ENCODE measurements at places on chromosomes 1 and 21. TPM values are rescaled to one million over a fixed set of nuclear protein-coding genes. Genes with fewer than 3 reads are reported as not detected.

- DNase-seq, result no peak
Observed at GRCh38 chr1:202501281-202501680, 152.8 kb downstream of the PPP1R12B start.

- no peak for DNase-seq
Observed at GRCh38 chr1:187157115-187157514, 328.4 kb downstream of the PLA2G4A start.

DNA sequence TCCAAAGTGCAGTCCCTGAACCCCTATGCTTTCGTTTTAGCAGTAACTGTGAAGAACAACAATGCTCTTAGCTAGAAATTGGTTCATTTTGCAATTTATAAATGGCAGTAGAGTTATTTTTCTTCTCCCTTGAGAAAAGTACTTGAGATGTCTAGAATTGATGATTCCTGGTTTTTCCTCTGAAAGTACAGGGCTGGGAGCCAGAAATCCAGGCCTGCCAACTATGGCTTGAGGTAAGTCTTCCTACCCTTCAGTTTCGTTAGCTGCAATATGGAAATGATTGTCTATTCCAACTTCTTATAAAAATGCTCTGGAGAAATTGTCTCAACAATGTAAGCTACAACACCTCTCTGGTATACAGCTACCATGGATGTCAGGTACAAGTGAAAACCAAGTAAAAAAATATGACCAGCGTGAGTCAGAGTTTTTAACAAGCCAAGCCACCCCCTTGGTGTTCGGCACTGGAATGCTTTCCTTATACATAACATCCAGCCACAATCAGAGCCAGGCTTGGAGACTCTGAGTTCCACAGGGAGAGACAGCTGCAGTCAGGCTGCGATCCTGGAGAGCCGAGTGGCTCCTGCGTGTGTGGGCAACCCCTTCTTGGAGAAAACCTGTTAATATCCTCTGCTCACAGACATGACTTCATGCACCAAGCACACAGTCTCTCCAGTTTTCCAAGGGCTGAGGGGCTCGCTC is 22.0 kb downstream of the TSPAN2 start:
- DNase-seq, result no peak

- peak; percentile 8 for DNase-seq
Observed at GRCh38 chr21:32861866-32862265, 90.3 kb upstream of the PAXBP1 start.

Gene FCN3
- polyA plus RNA-seq, result not detected

GRCh38 chr1:183135336-183135735 is 50.7 kb upstream of the LAMC2 start:
- no peak for DNase-seq

DNA sequence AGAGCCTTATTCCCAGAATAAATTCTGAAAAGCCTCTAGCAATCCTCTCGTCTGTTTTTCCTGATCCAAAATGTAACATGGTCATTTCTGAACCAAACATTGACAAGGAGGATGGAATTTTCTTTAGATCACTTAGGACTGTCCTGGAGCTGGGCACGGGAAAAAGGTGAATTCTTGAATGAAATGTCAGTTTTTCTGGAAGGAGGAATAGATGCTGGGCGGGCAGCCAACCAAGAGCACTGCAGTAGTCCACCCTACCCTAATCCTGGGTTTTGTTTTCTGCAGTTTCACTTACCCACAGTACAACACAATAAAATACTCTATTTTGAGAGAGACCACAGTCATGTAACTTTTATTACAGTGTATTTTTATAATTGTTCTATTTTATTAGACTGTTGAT is 20.9 kb downstream of the RIT1 start:
- no peak for DNase-seq

DNA sequence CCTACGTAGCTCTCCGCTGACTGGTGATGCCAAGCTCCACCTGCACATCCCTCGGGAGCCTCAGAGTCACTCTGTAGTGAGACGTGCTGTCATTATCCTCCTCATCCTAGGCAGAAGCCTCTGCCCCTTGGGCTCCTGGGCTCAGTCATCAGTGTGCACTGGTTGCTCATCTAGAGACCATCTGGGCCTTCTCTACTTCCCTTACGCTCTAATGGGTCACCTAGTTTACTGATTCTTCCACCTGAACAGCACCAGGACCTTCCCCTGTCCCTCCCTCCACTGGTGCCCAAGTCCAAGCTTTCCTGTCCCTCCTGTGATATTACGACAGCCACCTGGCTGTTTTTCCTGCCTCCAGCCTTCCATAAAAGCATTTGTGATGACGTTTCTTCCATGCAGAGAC is 136.1 kb upstream of the ERRFI1 start:
- DNase-seq, result no peak

DNA sequence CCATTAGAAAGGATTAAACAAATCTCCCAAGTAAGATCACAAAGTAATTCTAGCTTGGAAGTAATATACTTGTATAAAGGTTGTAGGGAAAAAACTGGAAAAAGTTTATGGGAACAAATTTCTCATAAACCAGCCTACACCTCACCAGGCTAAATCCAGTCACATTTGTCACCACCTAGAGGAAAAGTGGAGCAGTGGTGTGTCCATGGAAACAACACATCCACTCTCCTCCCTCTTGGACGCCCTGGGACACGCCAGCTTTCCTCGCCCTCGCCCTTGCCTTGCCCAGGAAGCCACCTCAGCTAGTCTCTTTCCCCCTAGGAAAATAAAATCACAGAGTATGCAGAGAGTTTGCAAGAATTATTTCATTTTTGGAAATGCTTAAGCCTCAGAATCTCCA is 2.2 kb downstream of the PALMD start:
- no peak for DNase-seq

Gene C4BPA
- polyA plus RNA-seq, result not detected

DNA sequence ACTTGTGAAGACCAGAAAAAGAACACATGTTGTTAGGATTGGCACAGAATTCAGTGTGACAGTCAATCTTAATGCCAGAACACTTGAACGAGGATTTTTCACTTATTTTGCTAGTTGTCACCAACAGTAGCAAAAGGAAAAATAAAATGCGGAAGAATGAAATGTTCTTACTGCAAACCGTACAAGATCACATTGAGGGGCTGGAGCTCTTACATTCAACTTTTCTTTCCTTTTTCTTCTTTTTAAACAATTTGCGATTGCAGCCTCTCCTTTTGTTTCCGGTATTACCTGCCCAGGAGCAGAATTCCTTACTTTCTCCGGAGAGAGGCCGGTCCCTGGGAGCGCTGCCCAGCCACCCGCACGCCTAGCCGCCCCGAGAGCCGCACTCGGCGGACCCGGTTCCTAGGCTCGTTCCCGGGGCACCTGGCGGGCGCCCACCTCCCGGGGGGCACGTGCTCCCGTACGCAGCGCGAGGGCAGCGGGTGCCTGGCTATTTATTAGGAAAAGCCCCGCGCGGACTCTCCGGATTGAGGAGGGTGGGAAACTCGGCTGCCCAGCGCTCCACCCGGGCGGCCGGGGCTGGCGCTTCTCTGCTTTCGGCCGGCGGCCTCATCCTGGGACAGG is 1.2 kb upstream of the CAMTA1 start:
- no peak for DNase-seq

Gene PCSK9
- 0.17 TPM for polyA plus RNA-seq

GRCh38 chr21:34195335-34195734 is 122.0 kb downstream of the MRPS6 start:
- DNase-seq, result no peak

Gene HIVEP3
- polyA plus RNA-seq, result 4.8 TPM

- no peak for DNase-seq
Observed at GRCh38 chr1:167805041-167805556, 83.3 kb downstream of the MPZL1 start.

GRCh38 chr1:71303617-71304041 is 222.8 kb upstream of the ZRANB2 start:
- no peak for DNase-seq

Gene RAB25
- polyA plus RNA-seq, result not detected

DNA sequence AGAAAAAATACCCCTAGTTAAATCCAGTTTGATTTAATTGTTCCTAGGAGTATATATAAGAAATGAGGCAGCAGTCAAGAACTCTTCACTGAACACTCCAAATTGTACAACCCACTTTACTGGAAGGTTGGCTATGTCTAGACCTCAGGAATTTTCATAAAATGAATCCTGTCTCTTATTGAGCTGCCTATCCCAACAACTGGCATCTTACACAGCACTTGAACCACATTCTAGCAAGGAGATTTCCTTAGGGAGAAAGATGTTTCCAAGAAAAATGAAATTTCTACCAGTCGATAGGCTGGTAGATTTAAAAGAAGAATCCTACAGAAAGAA is 16.3 kb downstream of the RNF19B start:
- DNase-seq, result no peak

GRCh38 chr1:156711011-156711817 is 5.8 kb upstream of the CRABP2 start:
- DNase-seq, result no peak

DNA sequence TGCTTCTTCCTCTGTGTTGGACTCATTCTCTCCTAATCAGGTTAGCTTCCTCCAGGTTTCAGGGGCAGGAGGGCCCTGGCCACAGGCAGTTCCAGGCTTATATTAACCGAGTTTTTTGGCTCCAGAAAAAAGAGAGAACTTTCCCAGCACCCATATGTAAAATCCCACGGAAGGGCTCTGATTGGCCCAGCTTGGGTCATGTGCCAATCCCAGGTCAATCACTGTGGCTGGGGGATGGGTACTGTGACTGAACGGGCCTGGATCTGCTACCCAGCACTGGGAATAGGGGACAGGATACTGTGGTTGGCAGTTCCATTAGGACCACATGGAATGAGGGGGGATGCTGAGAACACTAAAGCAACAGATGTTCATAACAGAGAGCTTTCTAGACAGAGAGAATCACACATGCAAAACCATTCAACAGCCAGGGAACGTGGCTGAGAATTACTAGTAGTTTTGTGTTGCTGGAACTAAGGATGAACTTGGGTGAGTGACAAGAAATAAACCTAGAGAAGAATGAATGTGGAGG is 51.1 kb upstream of the NEK2 start:
- no peak for DNase-seq

Gene PTAFR
- polyA plus RNA-seq, result 0.12 TPM

DNA sequence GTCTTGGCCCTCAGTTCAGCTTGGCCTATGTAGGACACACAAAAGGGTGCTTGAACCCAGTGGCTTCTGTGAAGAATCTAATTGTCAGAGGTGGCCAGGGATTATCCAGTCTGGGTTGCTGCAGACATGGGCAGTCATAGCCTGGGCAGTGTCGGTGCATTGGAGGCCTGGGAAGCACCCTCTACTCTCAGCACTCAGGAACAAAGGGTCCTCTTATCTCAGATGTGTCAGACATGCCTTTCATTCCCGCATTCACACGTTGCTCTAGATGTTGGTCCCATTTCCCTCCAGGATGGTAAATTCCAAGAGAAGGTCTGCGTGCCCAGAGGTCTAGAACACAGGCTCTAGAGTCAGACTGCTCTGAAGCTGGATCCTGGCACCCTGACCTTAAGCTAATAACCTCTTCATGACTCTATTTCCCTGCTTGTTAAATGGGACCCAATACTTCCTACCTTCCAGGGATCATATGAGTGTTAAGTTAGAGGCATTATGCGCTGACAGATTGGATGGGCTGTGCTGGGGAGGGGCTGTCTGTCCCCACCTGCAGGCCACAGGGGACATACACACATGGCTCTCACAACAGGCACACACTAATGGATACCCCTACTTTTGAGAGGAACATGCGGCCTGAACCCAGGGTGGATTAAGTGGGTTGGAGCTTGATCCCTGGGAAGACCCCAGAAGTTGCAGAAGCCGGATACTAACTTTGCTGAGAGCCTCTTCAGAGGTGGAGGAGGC is 16.5 kb upstream of the EDN2 start:
- no peak for DNase-seq

Gene MRPS6
- polyA plus RNA-seq, result 35.8 TPM

DNA sequence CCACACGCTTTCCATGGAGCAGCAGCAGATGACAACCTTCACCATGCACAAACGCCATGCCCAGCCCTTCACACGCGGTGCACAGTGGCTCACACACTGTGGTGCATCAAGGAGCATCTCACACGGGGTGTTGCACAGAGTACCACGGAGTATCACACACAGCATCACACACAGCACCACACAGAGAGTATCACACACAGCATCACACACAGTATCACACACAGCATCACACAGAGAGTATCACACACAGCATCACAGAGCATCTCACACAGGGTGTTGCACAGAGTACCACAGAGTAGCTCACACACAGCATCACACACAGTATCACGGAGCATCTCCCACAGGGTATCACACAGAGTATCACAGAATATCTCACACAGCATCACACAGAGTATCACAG is 122.2 kb upstream of the RAB4A start:
- no peak for DNase-seq

- no peak for DNase-seq
Observed at GRCh38 chr1:101854271-101854670, 142.5 kb downstream of the OLFM3 start.

Gene TEX38
- polyA plus RNA-seq, result not detected

DNA sequence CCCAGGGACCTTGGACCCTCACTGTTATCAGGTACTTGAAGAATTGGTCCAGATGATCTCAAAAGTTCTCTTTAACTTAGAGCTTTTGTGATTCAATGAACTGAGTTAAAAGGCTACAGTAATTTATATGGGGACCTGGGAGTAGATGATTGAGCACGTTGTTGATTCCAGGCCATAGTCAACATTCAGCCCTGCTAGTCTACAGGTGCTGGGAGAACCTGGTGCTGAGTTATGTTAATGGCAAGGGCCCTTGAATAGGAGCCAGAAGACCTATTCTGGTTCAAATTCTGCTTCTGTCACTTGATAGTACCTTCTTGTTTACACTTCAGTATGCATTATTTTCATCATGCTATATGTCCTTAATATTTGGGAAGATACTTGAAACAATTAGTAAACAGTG is 11.2 kb downstream of the DYRK3 start:
- no peak for DNase-seq

- no peak for DNase-seq
Observed at GRCh38 chr21:41483415-41483814, 24.5 kb downstream of the TMPRSS2 start.

GRCh38 chr21:45544449-45545235 is 2.4 kb upstream of the SLC19A1 start:
- DNase-seq, result no peak

DNA sequence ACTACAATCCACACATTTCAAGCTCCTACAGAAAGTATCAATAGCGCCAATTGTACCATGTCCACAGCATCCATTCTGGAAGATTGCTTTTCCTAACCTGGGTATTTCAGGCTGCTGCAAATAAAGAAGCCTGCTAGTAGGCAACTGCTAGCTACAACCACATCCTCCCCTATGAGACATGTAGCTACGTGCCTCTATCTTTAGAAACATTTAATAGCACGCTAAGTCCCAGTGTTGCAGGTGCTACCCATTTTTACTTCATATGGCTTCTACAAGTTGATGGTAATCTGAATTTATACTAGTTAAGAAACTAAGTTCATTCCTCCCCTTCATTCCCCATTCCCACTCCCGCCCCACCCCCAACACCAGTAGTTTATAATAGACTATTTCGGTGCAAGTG is 7.4 kb upstream of the AMPD1 start:
- DNase-seq, result no peak

GRCh38 chr1:203913073-203913521 is 51.7 kb downstream of the SNRPE start:
- DNase-seq, result no peak
